ENCODE measurements at places on chromosomes 11 and 22. TPM values are rescaled to one million over a fixed set of nuclear protein-coding genes. Genes with fewer than 3 reads are reported as not detected.

Gene POU2AF3
- total RNA-seq = not detected

Gene RBM4B
- 12.7 TPM for total RNA-seq

Gene TPCN2
- 3.3 TPM for total RNA-seq

Gene FAM180B
- not detected for total RNA-seq

Gene SLN
- total RNA-seq = 0.80 TPM

Gene KCTD14
- 8.4 TPM for total RNA-seq

Gene TBX10
- not detected for total RNA-seq

Gene SNRPD3
- 201 TPM for total RNA-seq

Gene MPEG1
- not detected for total RNA-seq

Gene ASPHD2
- total RNA-seq = 3.9 TPM

Gene SLC43A3
- 135 TPM for total RNA-seq

Gene NEU3
- total RNA-seq = 5.9 TPM

DNA sequence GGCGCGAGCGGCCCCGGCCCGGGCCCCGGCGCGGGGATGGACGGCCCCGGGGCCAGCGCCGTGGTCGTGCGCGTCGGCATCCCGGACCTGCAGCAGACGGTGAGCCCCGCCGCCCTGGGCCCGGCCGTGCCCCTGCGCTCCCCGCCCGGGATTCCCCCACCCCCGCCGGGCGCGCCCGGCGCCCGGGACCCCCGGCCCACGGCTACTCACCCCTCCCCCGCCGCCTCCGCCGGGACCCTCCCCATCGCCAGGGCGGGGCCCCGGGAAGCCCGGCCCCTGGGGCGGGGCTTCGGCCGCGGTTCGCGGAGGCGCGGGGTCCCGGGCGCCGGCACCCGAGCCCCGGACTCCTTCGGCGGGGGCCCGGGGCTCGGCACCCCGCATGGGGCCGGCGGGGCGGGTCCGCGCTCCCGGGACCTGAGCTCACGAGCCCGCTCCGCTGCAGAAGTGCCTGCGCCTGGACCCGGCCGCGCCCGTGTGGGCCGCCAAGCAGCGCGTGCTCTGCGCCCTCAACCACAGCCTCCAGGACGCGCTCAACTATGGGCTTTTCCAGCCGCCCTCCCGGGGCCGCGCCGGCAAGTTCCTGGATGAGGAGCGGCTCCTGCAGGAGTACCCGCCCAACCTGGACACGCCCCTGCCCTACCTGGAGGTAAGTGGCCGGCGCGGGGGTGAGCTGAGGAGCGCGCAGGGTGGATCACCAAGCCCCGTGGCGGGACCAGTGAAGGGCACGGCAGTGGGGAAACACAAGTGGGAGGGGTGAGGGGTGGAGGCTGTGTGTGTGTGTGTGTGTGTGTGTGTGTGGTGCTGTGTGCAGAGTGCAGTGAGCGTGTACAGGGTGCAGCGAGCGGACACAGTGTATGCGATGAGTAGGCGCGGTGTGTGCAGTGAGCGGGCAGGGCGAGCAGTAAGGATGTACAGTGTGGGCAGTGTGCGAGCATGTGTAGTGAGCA is 2.3 kb downstream of the SHANK3 start:
- peak; percentile 50 for DNase-seq

DNA sequence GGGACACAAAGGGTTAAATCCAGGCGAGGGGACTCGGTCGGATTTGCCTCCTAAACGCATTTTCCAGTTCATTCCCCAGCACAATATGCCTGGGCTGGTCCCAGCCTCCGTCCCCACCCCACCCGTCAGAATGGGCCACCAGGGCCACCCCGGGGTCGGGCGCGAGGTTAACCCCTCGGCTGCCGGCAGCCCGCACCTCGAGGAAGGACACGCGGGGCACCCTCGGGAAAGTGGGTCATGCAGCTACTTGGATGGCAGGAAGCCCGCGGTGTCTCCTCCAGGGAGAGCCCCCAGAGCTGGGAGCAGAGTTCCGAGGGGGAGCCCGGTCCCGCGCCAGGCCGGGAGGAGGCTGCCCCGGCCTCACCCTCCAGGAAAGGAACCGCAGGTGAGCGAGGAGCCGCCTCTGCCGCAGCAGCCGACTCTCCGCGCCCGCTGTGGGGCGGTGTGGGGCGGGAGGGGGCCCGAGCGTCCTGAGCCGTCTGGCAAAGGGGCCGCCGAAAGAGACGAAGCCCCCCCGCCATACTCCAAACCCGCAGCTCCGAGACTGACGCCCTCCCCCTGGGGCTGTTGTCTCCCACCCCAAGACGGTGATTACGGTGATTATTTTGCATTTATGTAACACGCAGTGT is 1.4 kb downstream of the NECTIN1 start:
- DNase-seq = peak; percentile 46

DNA sequence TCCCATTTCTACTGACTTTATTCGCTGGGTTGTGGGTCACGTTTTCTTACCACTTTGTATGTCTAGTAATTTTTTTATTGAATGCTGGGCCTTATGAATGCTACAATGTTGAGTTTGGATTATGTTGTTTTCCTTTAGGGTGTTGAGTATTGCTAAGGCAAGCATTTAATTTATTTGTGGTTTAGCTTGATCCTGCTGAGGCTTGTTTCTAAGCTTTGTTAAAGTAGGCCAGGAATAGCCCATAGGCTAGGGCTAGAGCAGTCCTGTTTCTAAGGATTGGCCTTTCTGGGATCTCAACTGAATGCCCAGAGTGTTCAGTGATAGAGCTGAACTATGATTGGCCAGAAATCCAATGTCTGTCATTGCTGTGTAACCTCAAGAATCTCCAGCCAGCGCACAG is 56.1 kb upstream of the LDLRAD3 start:
- DNase-seq = no peak

- DNase-seq = no peak
Measured at GRCh38 chr11:47187723-47188122, 1.5 kb upstream of the PACSIN3 start.

- DNase-seq = no peak
Measured at GRCh38 chr22:23256986-23257888, 76.9 kb downstream of the BCR start.

- DNase-seq = no peak
Measured at GRCh38 chr11:20203831-20204230, 43.6 kb upstream of the DBX1 start.

DNA sequence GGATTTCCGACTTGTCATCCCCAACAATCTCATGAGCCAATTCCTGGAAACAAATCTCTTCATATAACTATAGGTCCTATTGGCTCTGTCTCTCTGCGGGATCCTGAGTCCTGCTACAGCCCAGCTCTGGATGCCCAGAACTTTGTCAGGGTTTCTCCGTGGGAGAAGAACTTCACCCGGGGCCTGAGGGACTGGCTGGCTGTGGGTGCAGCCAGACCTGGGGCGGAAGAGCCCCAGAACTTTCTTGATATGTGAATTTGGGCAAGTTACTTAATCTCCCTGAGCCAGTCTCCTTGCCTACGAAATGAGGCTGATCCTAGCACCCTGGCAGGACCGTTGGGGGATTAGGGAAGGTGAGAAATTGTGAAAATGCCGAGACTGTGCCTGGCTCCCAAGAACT is 6.6 kb upstream of the TRIM29 start:
- DNase-seq = no peak

DNA sequence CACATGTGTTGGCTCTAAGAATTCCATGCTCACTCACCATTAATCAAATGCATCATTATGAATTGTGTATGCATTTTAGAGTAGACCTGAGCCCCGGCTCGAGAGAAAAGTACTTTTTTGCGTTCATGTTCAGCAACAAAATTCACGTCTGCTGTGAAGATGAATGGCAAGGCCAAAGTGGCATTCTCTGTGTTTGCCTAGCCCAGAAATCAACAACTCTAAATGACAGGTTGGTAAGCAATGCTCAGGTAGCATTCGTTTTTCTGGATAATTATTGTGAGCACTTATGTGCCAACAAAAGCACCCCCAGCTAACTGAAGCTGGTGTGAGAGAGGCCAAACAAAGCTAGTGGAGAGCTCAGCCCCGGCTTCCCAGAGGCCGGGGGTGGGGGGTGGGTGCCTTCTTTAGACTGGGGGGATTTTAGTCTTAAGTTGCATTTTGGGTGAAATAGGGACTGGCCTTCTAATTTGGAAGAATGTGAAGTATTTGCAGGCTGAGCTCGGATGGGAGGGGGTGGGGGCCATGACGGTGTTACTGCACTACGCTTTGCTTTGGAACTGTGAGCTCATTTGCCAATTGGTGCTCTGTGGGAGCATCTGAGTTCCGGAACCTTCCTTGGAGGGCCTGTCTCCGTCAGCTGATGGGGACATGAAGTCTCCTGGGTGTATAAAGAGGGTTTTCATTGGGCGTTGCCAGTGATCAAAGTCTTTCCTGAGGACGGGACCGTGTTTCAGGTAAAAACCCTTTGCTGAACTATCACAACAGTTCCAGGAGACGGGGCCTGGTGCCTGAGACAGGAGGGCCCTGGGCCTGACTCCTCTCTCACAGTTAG is 29.0 kb upstream of the ALX4 start:
- no peak for DNase-seq

DNA sequence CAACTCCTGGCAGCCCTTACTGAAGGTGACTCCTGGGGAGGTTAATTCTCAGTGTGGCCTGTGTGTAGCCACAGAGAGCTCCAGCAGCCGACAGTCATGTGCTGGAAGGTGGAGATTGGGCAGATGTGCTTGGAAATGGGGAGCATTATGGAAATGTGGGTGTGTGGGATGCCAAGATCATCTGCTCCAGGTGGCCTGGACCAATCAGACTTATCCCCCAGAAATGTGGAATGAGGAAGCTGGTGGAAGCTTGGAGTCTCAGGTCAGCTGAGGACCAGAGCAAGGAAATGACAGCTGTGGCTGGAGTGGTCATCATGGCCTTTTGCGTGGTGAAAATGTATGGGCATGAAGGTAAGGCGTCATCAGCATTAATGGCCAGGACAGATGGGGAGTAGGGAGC is 234.0 kb downstream of the MIAT start:
- DNase-seq = peak; percentile 43

DNA sequence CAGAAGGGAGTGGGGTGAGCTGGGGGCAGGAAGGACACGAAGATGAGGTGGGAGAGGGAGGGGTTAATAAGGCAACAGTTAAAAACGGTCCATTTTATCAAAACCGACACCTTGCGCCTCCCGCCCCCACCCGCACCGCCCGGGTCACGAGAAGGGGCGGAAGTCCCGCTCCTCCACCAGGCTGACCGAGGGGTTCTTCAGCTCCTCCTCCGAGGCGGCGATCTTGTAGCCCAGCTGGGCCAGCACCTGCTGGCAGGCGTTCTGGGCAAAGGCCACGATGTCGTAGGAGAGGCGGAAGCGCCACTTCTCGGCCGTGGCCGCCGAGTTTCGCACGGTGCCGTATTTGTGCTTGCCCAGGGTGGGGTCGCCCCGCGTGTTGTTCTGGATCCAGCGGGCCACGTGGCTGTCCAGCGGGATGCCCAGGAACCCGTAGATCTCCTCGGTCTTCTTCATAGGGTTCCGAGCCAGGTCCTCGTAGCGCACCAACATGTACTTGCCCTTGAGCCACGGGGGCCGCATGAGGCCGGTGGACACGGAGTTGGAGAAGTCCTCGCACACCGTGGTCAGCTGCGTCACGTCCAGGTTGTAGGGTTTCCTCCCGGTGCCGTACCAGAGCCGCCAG is 15.8 kb downstream of the CHST1 start:
- no peak for DNase-seq

GRCh38 chr11:12799334-12799835 is 125.2 kb downstream of the TEAD1 start:
- no peak for DNase-seq

GRCh38 chr11:10349281-10349665 is 44.4 kb downstream of the ADM start:
- no peak for DNase-seq

GRCh38 chr11:126443120-126443519 is 87.6 kb downstream of the ST3GAL4 start:
- no peak for DNase-seq

DNA sequence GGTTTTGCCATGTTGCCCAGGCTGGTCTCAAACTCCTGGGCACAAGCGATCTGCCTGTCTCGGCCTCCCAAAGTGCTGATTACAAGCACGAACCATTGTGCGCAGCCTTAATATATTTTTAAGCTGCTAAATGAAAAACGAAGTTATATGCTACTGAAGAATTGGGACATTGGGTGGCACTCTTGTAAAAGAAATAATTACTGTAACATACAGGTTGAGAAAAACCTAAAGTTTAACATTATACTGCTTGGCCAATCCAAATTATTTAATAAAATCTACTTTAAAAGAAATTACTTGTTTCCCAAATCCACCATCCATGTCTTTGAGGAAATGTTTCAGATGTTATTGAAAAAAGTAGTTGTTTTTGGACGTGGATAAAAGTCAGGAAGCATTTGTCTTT is 37.9 kb upstream of the ARHGAP32 start:
- DNase-seq = no peak

DNA sequence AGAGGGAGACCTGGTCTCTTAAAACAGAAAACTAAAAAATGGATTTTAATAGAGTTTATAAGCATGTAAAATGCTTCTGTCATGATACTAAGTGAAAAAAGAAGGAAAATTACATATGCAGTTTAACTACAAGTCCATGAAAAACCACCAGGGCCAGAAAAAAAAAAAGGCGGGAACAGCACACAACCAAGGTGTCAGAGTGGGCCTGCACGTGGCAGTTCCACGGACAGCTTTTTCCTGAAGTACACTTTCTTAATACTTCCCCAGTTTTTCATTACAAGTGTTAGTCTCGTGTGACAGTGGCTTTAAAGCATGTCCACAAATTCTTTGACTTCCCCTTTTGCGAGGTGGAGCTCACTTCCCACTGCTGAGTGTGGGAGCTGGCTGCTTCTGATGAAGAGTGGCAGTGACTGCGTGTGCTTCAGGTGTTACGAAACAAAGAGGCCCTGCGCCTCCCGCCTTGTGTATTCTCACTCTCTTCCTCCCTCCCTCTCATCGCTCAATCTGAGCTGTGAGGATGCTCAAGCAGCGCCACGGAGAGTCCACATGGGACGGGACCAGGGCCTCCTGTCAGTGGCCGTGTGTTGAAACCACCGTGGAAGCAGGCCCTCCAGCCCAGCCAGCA is 16.4 kb downstream of the PPM1F start:
- DNase-seq = no peak

DNA sequence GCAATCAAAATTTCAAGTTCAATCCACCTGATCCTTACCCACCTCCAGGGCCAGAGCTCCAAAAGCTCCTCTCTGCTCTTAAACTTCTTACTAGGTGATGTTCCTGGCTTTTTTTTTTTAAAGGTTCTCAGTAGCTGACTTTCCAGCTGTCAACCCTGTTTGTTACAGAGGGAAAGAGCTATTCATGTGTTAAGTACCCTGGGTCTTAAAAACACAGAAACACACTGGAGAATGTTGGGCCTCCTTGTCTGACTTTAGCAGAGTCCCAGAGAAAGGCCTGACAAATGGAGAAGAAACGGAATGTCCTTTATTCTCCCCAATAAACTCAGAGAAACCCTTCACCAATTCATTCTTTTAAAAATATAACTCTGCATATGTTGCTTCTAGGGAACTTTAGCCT is 3.2 kb downstream of the LRRC4C start:
- DNase-seq = no peak

GRCh38 chr11:9158898-9159391 is 67.5 kb upstream of the SCUBE2 start:
- DNase-seq = no peak

- no peak for DNase-seq
Measured at GRCh38 chr11:65215441-65216076, 33.8 kb downstream of the CAPN1 start.

Measured in Daoy (cell line).